ENCODE measurements at places on chromosomes 5 and 9. TPM values are rescaled to one million over a fixed set of nuclear protein-coding genes. Genes with fewer than 3 reads are reported as not detected.

Gene MRPS27
- 44.0 TPM for polyA plus RNA-seq

Gene GHR
- 24.1 TPM for polyA plus RNA-seq

Gene GLIPR2
- polyA plus RNA-seq = 94.7 TPM

Gene CIZ1
- polyA plus RNA-seq = 120 TPM

Gene OR1Q1
- polyA plus RNA-seq = not detected

Gene CTSV
- 0.39 TPM for polyA plus RNA-seq

- DNase-seq = no peak
Observed at GRCh38 chr5:90802474-90803317, 244.1 kb downstream of the ADGRV1 start.

- no peak for DNase-seq
Observed at GRCh38 chr5:104084896-104085295, 522.3 kb upstream of the NUDT12 start.

DNA sequence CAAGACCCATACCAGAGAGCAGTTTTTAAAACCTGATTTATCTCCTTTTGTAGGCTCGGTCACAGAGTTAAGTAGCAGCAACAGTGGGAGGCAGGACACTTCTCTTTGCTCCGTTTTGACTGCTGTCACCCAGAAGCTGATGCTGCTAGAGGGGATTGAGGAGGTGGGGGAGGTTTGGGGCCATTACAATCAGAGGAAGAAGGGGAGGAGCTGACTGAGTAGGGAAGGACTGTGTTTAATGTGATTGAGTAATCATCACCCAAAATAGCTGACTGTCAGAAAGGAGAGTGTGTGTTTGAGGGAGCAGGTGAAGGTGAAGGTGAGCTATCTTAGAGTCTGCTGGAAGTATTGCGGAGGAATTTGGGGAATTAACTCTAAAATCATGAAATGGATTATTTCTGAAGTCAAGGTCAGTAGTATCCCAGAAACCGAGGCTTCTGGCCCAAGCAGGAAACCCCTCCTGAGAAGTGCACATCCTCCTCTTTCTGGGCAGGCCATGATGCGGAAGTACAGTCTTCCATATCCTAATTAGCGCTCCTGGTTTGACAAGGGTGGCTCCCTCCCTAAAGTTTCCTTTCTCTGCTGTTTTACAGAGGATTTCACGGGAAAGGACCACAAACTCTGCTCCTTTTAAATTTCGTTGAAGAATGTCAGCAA is 214.9 kb downstream of the PLK2 start:
- no peak for DNase-seq

GRCh38 chr5:65708145-65708544 is 13.8 kb downstream of the SGTB start:
- no peak for DNase-seq

DNA sequence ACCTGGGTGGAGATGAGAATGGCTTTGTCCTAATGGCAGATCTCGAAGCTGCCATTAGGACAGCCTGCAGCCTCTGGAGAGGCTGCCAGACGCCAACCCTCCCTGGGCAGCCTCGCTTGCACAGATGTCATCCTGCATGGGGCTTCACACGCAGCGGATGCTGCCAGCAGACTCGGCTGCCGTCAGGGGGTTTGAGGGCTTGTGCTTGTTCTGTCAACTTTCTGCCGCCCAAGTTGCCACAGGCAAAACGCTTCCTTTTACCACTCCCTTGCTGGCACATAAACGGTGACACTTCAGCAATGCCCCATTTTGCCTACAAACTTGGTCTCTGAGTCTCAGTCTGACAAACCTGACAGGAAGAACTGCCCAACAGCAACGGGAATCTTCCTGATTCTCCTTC is 24.7 kb downstream of the DAP start:
- DNase-seq = no peak

- DNase-seq = no peak
Observed at GRCh38 chr5:125044491-125045282, 298.2 kb upstream of the ZNF608 start.

- no peak for DNase-seq
Observed at GRCh38 chr5:33303579-33304095, 137.1 kb upstream of the TARS1 start.

DNA sequence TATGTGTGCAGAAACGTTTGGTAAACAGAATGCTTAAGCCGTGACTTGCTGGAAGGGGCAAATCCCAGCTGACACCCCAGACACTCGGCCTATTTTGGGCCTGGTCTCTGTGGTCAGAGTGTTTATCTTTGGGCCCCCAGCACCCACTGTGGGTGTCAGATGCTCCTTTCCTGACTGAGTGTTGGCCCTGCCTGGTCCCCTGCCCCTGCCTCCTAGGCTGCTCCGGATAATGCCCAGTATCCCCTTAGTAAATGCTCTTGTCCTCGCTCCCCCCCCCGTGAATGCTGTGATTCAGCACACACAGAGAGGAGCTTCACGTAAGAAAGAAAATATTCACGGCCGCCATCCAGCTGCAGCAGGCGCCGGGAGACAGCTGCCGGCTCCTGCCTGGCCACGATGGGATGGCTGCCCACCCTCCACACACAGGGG is 11.3 kb upstream of the ANGPTL2 start:
- peak; percentile 88 for DNase-seq

DNA sequence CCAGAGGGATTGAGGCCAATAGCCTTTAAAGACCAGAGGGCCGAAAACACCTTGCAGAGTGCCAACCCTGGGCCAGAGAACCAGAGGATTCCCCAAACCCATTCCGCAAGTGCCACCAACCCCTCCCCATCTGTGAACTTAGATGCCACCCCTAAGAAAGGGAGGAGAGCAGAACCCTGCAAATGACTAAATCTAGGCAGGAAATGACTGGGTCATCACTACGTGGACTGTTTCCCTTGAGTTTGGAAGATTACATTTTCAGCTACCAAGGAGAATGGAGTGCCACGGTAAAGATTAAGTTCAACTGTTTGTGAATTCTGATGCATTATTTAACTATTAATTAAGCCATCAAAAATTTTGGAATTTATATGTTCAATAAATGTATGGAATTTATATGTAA is 142.8 kb downstream of the ENC1 start:
- no peak for DNase-seq

DNA sequence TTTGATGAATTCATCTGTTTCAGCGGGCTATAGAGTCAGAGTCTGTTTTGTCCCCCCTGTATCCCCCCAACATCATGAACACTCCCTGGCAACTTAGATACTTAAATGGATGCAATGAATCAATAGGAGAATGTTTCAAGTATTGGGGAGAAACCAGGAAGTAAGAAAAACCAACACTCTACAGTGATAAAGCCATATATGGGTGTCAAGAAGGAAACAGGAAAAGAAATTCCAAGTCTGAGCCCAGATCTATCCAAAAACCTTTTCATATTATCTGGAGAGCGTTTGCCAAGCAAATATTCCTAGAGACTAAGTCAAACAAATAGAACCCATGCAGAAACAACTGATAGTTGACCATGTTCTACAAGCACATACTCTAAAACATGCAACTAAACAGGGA is 2.3 kb upstream of the GNAQ start:
- no peak for DNase-seq

DNA sequence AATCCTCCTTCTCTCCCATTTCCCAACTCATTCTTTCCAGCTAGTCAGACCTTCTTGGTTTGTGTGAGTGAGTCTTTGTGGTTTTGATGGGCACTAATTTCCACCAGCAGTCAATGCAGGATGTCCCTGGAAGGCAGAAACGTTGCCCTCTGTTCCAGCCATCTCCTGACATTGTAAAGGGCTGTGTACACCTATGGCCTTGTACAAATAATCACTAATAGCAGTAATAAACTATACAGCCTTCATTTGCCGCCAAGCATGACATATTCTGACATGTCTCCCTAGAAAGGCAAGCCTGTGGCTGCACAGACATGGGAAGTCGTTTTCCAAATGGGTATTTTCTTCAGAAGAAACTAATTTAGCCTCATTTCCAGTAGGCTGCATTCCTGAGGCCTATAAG is 18.4 kb upstream of the DENND1A start:
- DNase-seq = no peak

DNA sequence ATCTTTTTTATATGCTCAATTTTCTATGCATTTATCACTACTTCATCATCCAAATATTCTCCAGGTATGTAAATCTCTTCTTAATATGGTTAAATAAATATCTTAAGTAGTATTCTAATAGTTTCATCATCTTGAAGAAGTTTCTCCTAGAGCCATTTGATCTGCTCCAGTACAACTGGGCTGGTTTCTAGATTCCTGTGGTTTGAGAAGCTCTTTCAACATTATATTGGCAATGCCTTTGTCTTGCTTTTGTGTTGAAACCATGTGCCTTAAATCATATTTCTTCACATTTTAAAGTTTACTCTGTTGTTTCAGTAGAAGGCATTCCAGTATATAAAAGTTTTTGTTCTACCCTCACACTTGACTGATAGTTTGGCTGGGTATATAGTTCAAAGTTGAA is 27.6 kb downstream of the MBLAC2 start:
- DNase-seq = no peak

DNA sequence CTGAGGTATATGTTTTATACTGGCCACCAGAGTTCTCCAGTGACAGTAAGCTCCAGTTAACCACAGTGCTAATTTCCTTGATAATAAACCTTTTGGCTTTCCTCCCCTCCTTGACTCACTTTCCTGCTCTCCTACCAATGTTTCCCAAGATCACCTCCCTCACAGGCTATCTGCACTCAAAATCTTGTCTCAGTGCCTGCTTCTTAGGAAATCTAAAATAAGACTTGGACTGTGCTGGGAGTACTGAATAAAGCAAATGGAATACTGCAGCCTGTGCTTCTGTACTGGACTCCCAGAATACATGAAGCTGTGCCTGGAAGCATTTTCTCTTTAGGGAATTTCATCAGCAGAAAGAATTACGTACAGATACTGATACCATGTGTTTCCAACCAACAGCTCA is 1.7 kb upstream of the DCP2 start:
- no peak for DNase-seq

GRCh38 chr5:111398013-111398412 is 114.3 kb downstream of the STARD4 start:
- no peak for DNase-seq

DNA sequence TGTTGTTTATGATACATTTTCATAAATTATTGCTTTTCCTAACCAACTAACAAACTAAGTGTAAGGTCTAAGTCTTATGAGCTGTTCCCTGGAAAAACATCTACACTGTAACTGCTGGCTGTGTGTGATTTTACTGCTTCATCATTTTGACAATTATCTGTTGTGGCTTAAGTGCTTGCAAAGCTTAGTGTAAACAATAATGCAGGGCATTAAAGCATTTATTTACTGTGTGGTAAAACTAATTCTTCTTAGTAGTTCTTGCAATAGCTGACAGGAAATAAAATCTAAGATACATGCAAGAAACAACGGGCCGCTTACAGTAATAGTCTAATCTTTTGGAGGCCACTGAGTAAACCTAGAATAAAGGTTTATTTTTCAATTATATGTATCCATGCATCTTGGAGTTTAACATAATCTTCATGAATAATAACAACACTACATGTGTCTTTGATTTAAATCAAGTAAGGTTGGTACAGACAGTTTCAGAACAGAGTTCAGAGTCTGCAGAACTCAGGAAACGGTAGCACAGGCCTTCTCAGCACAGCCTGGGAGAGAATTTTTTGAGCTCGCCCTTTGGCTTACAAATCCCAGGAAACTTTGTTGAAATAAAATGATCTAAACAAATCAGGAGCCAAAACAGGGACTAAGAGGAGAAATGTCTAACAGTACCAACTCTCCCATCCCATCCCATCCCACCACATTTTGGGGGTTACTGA is 473.1 kb downstream of the NR2F1-AS1 start:
- DNase-seq = no peak

- DNase-seq = peak; percentile 64
Observed at GRCh38 chr5:142782976-142783530, 12.9 kb downstream of the ARHGAP26 start.

All from hindlimb muscle (tissue), 1 donor.